ENCODE measurements at places on chromosomes 13 and 19. TPM values are rescaled to one million over a fixed set of nuclear protein-coding genes. Genes with fewer than 3 reads are reported as not detected.

- no peaks in the 10 kb centered on the region for H3K27me3 ChIP-seq
- no peaks in the 10 kb centered on the region for H3K36me3 ChIP-seq
- H3K4me3 ChIP-seq, result no peak overlapping the region
- H3K4me1 ChIP-seq, result no peaks in the 10 kb centered on the region
- DNase-seq, result no peak
Observed at GRCh38 chr13:46062185-46062584, 9.6 kb upstream of the ZC3H13 start.

- H3K4me1 ChIP-seq, result no peaks in the 10 kb centered on the region
- H3K36me3 ChIP-seq, result no peaks in the 10 kb centered on the region
- H3K27ac ChIP-seq, result no peak overlapping the region
- no peak for DNase-seq
Observed at GRCh38 chr13:66811455-66811854, 418.7 kb downstream of the PCDH9 start.

DNA sequence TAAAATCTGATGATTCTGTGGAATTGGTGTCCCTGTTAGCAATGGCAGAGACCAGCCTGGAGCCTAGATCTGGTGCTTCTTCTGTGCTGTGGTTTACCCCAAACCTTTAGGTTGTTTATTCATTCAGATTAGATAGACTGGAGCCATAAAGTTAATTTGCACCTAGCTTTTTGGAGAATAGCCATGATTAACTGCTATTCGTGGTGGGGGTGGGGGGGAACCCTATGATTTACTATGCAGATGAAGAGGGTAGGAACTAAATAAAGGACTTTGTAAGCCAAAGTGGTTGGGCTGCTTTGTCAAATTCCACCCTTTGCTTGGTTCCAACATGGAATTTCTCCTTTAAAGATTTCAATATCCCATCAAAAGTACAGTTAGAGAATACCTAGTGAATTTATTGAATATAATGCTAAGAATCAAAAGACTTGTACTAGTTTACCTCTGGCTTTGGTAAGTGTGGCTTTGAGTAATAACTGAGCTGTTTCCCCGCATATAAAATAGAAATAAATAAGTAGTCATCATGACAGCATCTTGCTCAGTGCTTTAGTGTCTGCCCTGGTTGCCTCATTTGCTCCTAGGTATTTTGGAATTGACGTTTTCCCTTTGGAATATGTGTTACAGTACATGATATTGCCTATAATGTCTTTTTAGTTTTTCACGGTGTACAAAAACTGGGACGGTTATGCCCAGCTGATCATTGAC, 27.6 kb downstream of the SKA3 start:
- H3K4me3 ChIP-seq, result no peak overlapping the region
- H3K36me3 ChIP-seq, result peaks cover 18% of the 10 kb centered on the region
- DNase-seq, result no peak
- peaks cover 8% of the 10 kb centered on the region for H3K4me1 ChIP-seq
- H3K27ac ChIP-seq, result no peak overlapping the region

GRCh38 chr13:64718116-64718515, 2512.0 kb downstream of the PCDH9 start:
- H3K4me3 ChIP-seq, result no peak overlapping the region
- no peak for DNase-seq
- no peaks in the 10 kb centered on the region for H3K4me1 ChIP-seq
- H3K27me3 ChIP-seq, result no peaks in the 10 kb centered on the region

DNA sequence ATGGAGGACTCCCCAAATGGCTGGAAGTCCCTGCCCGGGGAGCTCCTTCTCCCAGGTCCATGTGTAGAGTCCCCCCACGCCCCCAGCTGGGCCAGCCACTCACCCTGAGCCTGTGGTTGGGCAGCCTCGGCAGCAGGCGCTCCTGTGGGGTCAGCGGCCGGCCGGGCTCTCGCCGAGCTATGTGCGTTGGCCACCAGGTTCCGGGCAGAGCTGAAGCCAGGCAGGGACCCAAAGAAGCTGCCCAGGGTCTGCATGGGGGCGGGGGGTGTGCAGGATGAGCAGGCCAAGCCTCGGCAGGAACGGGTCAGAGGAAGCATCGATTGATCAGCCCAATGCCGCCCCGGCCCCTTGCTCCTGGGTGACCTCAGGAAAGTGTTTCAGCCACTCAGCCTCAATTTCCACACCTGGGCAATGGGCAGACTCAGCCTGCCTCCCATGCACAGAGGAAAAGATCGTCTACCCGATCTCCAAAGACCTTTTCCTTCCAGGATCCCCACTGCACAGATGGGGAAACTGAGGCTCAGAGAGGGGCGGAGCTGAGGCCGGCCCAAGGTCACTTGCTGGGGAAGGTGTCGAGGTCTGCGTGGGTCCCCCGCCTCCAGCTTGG, 732 bp downstream of the PLIN4 start:
- no peak for DNase-seq
- no peaks in the 10 kb centered on the region for H3K27me3 ChIP-seq
- H3K4me3 ChIP-seq, result no peak overlapping the region

GRCh38 chr19:1163934-1164683, 10.0 kb downstream of the SBNO2 start:
- no peaks in the 10 kb centered on the region for H3K27me3 ChIP-seq
- DNase-seq, result no peak
- H3K36me3 ChIP-seq, result peaks cover 38% of the 10 kb centered on the region
- no peak overlapping the region for H3K27ac ChIP-seq
- H3K4me3 ChIP-seq, result no peak overlapping the region
- H3K4me1 ChIP-seq, result peaks cover 13% of the 10 kb centered on the region

- no peak for DNase-seq
- H3K27me3 ChIP-seq, result peaks cover 13% of the 10 kb centered on the region
- H3K36me3 ChIP-seq, result no peaks in the 10 kb centered on the region
- H3K27ac ChIP-seq, result no peak overlapping the region
Observed at GRCh38 chr13:26133286-26133685, 81.5 kb upstream of the SHISA2 start.

- no peak for DNase-seq
- H3K27me3 ChIP-seq, result peaks cover 30% of the 10 kb centered on the region
- H3K36me3 ChIP-seq, result no peaks in the 10 kb centered on the region
- H3K4me3 ChIP-seq, result no peak overlapping the region
- no peaks in the 10 kb centered on the region for H3K4me1 ChIP-seq
- no peak overlapping the region for H3K27ac ChIP-seq
Observed at GRCh38 chr13:112451512-112452379, 75.6 kb downstream of the SPACA7 start.

DNA sequence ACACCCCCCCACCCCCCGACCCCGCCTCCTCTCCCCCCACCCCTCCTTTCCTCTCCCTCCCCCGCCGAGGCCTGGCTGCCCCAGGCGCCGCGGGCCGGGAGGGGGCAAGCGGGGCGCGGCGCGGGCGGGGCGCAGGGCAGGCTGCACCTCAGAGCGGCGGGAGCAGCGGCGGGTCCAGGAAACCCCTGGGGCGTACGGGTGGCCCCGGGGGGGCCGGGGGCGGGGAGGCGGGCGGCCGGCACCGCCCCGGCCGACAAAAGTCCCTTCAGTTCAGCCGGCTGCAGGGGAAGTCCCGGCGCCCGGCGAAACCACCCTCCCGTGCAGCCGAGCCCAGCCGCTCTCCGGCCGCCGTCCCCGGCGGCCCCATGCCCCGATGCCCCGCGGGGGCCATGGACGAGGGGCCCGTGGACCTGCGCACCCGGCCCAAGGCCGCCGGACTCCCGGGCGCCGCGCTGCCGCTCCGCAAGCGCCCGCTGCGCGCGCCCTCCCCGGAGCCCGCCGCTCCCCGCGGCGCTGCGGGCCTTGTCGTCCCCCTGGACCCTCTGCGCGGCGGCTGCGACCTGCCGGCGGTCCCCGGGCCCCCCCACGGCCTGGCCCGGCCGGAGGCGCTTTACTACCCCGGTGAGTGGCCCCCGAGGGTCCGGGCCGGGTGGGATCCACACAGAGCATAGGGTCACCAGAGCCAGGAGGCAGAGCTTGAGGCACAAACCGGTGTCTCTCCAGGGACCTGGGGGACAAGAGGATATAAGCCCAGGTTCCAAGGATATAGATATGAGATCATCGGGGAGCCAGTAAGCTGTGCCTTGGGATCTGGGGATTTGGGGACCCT, at the start of gene BCL3:
Gene BCL3 (plus strand): TSS at position 283 of the 829 bp plus-strand sequence. CDS start 83 bp downstream, at position 366.
- H3K36me3 ChIP-seq, result peaks cover 75% of the 10 kb centered on the region
- peak within 1 kb of the TSS; percentile 72 for H3K4me3 ChIP-seq
- H3K4me1 ChIP-seq, result peaks cover 71% of the 10 kb centered on the region
- H3K27me3 ChIP-seq, result no peaks in the 10 kb centered on the region
- peak within 1 kb of the TSS; percentile 81 for H3K27ac ChIP-seq

- H3K4me3 ChIP-seq, result no peak overlapping the region
- no peak overlapping the region for H3K27ac ChIP-seq
- no peaks in the 10 kb centered on the region for H3K36me3 ChIP-seq
- DNase-seq, result no peak
- H3K4me1 ChIP-seq, result no peaks in the 10 kb centered on the region
- no peaks in the 10 kb centered on the region for H3K27me3 ChIP-seq
Observed at GRCh38 chr13:112143753-112144615, 77.0 kb downstream of the SOX1 start.

DNA sequence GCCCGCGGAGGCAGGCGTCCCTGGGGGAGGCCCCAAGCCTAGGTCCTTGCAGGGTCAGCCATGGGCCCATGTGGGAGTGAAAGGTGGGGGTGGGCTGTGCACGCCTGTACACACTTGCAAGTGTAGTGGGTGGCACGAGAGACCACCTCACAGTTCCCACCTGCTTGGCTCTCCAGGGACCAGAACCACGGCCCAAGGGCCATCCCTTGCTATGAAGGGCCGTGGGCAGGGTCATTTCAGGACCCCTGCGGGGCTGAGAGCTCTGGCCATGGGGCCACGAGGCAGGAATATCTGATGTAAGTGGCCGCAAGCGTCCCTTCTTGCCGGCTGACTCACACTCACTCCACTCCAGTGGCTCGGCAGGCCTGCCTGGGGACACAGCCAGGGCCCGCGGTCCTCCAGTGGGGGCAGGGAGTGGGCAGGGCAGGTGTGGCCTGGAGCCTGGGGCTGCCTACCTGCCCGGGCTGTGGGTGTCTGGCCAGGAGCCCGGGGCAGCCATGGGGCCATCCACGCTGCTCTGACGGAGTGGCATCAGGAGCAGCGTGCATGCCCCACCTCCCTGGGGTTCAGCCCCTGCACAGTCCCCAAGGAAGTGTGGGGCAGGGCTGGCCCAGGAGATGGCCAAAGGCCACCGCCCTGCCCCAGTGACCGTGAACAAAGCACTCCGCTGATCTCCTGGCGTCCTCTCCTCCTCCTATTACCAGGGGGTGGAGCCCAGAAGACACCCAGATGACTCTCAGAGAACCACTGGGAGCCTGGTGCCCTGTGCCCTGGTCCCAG, 8.6 kb upstream of the MKNK2 start:
- peak; percentile 82 for DNase-seq
- H3K27me3 ChIP-seq, result no peaks in the 10 kb centered on the region
- peak overlapping the region; percentile 98 for H3K27ac ChIP-seq

DNA sequence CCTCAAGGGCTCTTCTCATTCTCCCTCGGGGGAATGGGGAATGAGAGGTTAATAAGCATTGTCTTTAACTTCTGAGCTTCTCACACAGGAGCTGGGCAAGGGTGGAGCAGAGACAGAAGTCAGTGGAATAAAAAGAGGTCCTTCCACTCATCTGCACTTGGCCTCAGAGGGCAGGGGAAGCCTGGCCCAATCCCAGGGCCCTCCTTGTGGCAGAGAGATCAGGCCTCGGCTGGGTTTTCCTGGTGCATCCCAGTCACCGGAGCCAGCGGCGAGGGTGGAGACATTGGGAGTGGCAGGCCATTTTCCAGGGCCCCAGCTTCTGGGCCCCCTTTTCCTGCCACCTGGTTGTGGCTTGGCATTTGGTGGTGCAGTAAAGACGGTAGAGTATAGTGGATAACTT, 10.6 kb downstream of the CALM3 start:
- peaks cover 4% of the 10 kb centered on the region for H3K4me1 ChIP-seq
- H3K36me3 ChIP-seq, result peaks cover 21% of the 10 kb centered on the region
- H3K27me3 ChIP-seq, result peaks cover 9% of the 10 kb centered on the region
- DNase-seq, result no peak
- no peak overlapping the region for H3K4me3 ChIP-seq

DNA sequence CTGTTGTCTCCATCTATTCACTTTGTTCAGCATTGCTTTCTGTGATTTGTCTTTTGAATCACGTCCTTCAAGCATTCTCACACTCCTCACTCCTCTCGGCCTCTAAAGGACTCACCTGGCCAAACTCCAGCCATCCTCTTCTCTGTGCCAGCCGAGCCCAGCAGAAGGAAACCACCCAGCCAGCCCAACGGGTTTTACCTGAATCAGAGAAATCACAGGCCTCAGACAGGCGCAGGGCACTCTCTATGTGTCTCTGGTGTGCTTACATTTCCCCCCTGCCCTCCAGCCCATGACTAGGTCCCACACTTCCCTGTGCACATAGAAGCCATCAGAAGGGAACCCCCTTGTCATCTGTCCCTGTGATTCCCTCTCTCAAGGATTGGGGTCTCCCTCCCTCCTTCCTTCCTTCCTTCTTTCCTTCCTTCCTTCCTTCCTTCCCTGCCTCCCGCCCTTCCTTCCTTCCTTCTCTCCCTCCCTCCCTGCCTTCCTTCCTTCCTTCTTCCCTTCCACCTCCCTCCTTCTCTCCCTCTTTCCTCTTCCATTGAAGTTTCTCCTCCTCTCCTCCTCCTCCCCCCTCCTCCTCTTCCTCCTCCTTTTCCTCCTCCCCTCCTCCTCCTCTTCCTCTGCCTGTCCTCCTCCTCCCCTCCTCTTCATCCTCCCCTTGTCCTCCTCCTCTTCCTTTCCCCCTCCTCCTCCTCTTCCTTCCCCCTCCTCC, 8.8 kb upstream of the ZNF541 start:
- no peaks in the 10 kb centered on the region for H3K27me3 ChIP-seq
- peaks cover 27% of the 10 kb centered on the region for H3K4me1 ChIP-seq
- peak overlapping the region; percentile 41 for H3K27ac ChIP-seq
- DNase-seq, result peak; percentile 89
- no peak overlapping the region for H3K4me3 ChIP-seq
- H3K36me3 ChIP-seq, result peaks cover 10% of the 10 kb centered on the region

GRCh38 chr13:37775871-37776270, 93.7 kb downstream of the TRPC4 start:
- no peaks in the 10 kb centered on the region for H3K4me1 ChIP-seq
- H3K27ac ChIP-seq, result no peak overlapping the region
- no peak for DNase-seq
- H3K4me3 ChIP-seq, result no peak overlapping the region
- H3K27me3 ChIP-seq, result no peaks in the 10 kb centered on the region
- H3K36me3 ChIP-seq, result no peaks in the 10 kb centered on the region

DNA sequence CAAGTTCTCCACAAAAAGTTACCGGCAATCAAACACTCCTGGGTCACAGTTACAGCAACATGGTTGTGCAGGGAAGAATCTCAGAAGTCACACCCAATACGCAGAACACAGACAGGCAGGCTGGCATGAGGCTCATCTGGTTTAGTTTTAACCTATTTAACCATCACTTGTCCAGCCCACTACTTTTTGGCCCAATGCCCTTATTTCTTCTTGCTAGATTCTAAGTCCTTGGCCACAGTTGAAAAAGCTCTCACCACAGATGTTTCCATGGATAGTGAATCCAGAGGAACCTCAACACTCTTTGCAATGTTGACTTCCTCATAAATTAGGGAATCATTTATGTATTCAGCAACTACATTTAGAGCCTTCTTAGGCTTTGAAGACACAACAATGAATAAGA, 50.7 kb upstream of the FNDC3A start:
- H3K27me3 ChIP-seq, result no peaks in the 10 kb centered on the region
- no peaks in the 10 kb centered on the region for H3K36me3 ChIP-seq
- no peak overlapping the region for H3K27ac ChIP-seq
- no peak for DNase-seq

- no peaks in the 10 kb centered on the region for H3K27me3 ChIP-seq
- peaks cover 13% of the 10 kb centered on the region for H3K36me3 ChIP-seq
- DNase-seq, result no peak
Observed at GRCh38 chr13:48161530-48162179, 66.8 kb upstream of the MED4 start.

The CEACAM3 gene
- total RNA-seq, result not detected

The ZNF865 gene
- total RNA-seq, result 29.6 TPM

The KLK13 gene
- total RNA-seq, result not detected

The POU2F2 gene
- 4.6 TPM for total RNA-seq

The OR7E24 gene
- not detected for total RNA-seq

The ATP8B3 gene
- total RNA-seq, result 5.9 TPM

The SMAD9 gene
- total RNA-seq, result 1.8 TPM

The TYROBP gene
- not detected for total RNA-seq

The C13orf46 gene
- total RNA-seq, result 0.33 TPM
